Right hindlimb (tissue), 1 donor: ENCODE measurements at places on chromosomes 5 and 9.
A peak's percentile ranks its signal among the peaks of the same experiment; 100 is the strongest.

DNA sequence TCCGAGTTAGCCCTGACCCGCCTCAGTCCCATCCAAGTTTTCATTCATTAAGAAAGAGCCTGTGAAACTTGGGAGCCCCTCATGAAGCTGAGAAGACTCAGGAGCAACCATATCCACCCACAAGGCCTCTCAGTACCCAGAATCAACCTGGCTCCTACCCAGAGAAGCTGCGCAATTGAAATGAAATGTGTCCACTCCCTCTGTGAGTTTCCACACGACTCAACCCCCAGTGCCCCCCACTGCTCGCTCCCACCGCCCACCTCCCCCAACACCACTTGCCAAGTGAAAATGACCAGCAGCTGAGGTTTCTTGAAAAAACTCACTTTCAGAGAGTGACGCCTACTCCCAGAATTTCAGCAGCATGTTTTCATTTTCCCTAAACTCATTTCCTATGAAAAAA is 104.6 kb downstream of the CDK5RAP2 start:
- peak; percentile 32 for DNase-seq

DNA sequence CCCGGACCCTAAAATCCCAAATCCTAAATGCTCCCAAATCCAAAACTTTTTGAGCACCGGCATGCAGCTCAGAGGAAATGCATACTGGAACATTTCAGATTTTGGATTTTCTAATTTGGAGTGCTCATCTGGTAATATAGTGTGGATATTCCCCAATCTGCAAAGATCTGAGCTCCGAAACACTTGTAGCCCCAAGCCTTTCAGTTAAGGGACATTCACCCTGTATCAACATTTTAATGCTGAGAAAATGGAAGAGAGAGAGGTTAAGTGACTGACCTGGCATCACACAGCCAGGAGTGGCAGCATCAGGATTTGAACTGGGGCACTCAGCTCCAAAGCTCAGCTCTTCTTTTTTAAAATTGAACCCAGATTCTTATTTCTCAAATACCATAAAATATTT is 30.7 kb downstream of the QRFP start:
- no peak for DNase-seq

GRCh38 chr5:172902497-172903472 is 56.4 kb upstream of the RPL26L1 start:
- peak; percentile 79 for DNase-seq

- DNase-seq: no peak
Measured at GRCh38 chr5:14766584-14766983, 102.1 kb downstream of the OTULIN start.

- DNase-seq: no peak
Measured at GRCh38 chr5:124059200-124059599, 547.2 kb downstream of the CSNK1G3 start.

- DNase-seq: no peak
Measured at GRCh38 chr9:98365227-98365669, 109.8 kb upstream of the TBC1D2 start.

DNA sequence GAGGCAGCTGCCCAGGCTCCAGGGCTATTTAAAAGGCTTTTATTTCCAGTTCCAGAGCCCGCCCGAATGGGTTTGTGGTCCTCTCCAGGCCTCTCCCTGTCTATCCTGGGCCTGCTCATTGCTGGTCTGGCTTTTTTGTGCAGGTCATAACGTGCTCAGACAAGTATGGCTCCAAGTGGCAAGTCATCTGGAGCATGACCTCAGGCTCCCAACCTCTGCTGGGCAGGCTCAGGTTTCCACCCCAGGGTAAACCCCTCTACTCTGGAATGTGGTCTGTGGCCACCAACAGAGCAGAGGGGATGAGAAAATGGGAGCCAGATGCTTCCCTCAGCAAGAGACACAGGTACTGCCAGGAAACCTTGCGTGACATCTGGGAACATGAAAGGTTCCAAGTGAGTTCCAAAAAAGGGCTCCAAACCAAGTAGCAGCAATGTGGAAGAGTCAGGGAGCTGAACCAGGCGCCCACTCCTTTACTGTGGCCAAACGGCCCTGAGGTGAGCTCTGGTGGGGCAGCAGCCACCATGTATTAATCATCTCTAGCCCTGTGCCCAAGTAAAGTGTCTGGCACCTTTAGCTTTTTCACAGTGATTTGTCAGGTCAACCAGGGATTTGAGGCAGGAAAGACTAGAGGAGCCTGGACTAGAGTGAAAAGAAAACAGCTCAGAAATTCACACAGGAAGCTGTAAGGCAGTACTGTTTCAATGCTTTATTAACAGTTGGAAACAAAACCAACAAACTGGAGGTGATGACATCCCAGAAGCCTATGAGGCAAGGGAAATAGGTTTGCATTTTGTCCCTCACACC is 25.7 kb downstream of the PCDHGC5 start:
- no peak for DNase-seq

DNA sequence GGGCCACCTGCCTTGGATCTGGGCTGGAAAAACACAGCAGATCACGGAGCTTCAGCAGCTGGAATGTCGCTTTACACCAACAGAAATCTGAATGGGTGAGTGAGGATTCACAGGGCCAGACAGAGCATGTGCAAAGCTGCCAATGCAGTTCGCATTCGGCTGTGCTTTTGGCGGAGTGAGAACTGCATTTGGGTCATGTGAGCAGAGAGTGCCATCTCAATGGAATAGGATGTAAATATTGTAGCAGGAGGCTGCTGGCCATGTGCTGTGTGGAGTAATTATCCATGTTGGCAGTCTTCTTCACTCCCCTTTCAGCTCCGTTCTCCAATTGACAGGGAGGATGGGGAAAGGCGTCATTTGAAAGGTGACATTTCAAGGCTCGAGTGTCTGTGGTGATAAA is at the start of gene ANKRD55:
Gene ANKRD55 (minus strand): TSS at position 101 of the 400 bp plus-strand sequence. CDS start 417 bp downstream, outside the sequence.
- DNase-seq: peak; percentile 39

DNA sequence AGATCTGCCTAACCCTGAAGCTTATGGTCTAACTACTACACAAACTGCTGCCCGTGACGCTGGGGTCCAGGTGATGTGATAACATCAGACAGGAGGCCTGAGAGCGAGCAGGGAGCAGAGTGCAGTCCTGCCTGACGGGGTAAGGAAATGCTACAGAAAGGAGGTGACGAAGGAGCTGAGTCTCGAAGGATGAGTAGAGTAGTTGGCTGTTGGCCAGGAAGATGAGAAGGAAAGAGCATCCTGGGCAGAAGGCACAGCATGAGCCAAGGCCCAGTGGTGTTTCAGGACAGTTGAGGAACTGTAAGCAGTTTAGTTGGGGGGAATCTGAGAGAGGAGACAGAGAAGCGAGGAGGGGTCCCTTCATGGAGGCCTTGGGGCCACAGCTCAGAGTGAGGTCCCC is 136.0 kb upstream of the TBC1D2 start:
- no peak for DNase-seq

DNA sequence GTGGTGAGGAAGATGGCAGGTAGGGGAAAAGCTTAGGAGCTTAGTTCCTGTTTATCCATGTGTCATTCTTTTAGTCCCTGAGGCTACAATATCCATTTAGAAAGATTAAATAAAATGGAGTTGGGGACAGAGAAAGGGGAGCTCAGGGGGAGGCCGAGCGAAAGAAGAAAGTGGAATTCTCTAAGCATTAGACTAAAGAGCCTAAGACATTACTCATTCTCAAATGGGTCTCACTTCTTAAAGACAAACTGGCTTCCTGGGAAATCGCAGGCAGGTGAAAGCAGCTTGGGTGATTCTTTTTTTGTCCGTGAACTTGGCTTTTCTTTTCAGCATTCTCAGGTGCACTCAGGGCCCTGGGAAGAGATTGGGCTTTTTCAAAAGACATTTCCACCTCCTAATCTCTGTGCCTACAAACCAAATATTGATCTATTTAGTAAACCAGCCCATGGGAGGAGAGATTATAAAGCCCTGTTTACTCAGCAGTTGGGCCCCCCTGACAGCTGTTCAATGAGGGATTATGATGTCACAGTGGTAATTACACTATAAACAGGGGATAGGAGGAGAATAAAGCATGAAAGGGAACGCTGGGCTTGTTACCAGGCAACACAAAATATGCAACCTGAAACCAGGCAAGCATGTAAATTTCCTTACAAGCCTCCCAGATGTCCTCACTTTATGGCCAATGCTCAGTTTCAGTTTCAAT is 584.0 kb downstream of the ACTL7B start:
- peak; percentile 81 for DNase-seq

DNA sequence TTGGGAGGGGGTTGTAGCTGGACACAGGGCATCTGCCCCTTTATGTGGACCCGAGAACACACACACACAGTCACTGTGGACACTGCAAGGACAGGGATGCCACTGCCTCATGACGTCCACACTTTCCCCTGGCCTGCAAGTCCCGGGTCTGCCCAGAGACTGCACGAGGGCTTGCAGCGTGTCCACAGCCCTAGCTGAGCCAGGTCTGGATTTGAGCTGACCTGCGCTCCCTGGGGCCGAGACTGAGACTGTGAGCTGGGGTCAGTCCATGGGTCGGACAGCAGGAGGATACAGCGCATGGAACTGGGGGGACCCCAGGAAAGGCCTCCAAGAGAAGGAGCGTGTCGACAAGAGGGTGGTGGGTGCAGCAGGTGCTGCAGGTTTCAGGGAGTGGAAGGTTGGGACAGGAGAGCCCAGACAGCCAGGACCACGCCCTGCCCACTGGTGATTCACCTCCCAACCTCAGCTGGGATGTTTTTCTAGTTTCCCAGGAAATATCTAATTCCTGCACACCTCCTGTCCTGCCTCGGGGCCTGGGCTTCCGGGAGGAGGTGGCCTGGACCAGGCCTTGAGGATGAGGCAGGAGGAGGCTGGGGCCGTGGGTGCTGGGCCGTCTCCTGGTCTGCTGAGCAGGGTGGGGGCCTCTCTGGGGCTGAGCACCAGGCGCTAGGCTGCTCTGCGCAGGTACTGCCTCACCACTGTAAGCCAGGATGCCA is 806 bp upstream of the RNF224 start:
- no peak for DNase-seq

DNA sequence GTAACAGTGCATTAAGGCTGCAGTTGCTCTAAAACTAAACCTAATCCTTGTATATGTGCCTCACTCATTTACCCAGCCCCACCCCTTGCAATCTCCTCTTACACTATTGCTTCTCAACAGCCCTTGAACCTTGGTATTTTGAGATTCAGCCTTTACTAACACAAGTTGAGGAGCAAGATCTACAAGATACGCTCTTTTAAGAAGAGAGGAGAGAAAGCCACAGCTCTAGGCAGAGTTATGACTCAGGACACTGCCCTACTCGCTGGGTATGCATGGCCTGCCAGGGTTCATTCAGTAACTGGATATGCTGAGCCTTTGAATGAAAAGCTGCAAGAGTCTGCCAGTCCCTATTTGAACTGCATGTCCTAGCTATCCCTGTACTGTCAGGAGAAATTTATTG is 219.5 kb downstream of the PCSK5 start:
- no peak for DNase-seq

- DNase-seq: no peak
Measured at GRCh38 chr5:74624501-74624900, 16.0 kb downstream of the ENC1 start.

- no peak for DNase-seq
Measured at GRCh38 chr9:28750136-28750535, 1176.9 kb upstream of the C9orf72 start.
